ENCODE measurements at places on chromosomes 16 and 17.

DNA sequence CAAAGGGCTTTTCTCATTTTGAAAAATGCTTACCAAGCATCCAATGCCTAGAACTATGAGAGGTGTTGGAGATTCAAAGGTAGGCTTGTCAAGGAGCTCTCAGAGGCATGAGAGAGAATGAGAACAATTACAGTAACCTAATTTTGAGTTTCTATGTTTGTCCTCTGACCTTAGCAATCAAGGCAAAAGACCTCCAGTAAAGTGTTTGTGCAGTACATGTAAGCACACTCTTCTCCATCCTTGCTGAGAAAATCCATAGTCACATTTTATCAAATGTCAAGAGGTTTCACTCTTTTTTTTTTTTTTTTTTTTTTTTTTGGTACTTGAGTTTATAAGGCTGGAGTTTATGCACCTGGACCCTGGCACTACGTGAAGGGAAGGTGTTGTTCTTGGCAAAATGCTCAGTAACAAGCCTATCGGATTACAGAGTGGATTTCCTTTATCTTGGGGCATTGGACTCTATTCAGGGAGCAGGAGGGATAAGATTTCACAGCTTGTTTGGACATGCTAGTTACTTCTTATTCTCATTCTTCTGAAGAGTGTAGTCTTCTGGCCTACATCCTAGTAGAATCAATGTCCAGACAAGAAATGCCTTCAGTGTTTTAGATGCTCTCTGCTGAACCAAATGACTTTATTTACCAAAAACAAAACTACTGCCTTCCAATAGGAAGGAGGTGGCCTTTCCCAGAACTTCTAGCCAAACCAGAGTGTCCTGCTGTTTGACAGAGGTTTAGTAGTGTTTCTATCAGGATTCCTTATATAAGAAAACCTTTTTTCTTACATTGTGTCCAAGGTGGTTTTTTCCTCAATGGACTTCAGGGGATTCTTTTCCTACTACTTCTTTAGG is 21.9 kb downstream of the KCNJ2 start:
- no peak for DNase-seq

DNA sequence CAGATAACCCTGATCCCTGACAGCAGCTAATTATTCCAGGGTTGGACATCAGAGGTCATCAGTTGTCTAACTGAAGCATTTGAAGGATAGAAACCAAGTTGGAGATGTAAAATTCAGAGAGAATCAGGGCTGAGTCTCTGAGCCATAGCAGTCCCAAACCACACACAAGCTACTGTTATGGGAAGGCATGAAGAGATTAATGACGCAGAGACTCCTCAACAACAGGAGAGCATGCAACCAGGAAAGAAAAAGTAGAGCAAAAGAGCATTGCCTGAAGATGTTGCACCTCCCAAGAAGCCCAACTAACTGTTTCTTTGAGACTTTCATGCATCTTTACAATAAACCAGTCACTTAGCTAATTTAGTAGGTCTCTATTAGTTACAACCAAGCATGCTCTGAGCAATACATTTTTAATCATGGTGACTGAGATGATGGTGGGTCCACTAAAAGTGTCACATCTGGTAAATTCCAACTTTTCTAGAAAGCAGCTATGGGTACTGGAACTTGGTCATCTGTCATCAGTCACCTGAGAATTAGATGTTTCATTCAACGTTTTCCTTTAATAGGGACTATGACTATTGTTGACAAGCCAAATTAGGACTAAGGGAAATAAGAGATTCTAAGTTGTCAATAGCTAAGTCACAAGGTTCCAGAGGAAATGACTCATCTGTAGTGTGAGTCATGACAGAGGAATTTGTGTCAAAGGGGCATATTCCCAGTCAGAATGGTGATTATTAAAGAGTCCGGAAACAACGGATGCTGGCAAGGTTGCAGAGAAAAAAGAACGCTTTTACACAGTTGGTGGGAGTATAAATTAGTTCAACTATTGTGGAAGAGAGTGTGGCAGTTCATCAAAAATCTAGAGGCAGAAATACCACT is 239.8 kb downstream of the CHD9NB start:
- no peak for DNase-seq

GRCh38 chr17:83079766-83080578 is 563 bp downstream of the METRNL start:
- no peak for DNase-seq

GRCh38 chr17:76238847-76239537 is 1.3 kb downstream of the RNF157 start:
- no peak for DNase-seq

DNA sequence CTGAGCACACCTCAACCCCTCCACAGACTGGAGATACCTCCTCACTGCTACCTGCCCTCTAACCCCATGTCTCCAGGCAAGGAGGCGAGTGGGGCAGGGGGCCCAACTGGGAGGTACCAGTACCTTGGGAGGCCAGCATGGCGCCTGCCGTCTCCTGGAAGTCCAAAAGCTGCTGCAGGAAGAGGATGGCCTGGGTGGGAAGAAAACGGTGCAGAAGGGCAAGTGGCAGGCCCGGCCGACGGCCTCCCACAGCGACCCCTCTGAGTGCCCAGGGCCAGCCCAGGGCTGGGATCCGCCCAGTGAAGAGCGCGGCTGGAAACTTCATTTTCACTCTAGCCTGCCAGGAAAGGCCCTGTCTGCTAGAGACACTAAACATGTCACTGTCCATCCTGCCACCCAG is 8.5 kb downstream of the ZACN start:
- no peak for DNase-seq

DNA sequence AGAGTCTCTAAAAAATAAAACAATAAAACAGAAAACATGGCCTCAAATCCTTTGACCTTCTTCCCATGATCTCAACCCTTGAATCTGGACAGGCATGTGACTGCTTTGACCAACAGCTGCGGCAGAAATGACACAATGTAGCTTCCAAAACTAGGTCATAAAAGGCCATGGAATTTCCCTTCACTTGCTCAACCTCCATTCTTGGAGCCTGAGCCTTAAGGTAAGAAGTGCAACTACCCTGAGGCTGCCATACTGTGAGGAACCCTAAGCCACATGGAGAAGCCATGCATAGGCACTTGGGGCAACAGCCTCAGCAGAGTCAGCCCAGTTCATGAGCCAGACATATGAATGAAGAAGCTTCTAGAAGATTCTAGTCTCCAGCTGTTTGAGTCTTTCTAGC is 75.7 kb upstream of the BRD7 start:
- DNase-seq = no peak

GRCh38 chr16:71479420-71479819 is 9.7 kb downstream of the ZNF19 start:
- peak; percentile 34 for DNase-seq

GRCh38 chr16:79754081-79754480 is 153.5 kb upstream of the MAF start:
- no peak for DNase-seq

- DNase-seq = no peak
These were observed 1568.1 kb upstream of the GOT2 start for GRCh38 chr16:60302261-60302660.

DNA sequence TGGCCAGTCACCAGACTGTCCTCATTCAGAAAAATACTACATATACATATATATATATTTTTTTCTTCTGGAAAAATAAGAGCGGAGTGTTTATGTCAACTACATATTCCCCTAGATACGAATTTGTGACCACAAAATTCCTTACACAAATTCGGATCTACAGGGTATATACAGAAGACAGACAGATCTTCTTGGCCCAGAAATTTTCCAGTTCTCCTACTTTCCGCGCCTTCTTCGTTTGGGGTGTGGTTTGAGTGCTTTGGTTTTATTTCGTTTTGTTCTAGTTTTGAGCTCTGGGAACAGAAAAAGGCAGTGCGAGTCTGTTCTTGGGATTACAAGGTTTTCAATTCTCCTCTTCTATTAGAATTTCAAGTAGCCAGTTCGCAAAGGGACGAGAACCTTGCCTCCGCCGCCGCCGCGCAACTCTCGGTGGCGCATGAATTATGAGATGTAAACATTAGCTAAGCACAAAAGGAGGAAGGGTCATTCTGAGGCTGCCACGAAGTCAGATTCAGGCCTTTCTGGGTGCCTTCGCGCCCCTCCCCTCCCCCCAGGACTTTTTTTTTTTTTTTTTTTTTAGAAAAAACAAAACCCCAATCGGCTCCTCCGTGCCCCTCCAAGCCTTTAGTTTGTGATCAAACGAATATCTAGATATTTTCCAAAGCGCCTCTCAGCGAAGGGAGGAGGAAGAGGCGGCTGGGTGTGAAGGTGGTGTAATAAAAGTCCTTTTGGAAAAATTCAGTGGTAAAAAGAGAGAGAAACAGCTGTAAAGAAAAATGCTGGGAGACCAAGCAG is 1.8 kb upstream of the HOXB4 start:
- DNase-seq = no peak

DNA sequence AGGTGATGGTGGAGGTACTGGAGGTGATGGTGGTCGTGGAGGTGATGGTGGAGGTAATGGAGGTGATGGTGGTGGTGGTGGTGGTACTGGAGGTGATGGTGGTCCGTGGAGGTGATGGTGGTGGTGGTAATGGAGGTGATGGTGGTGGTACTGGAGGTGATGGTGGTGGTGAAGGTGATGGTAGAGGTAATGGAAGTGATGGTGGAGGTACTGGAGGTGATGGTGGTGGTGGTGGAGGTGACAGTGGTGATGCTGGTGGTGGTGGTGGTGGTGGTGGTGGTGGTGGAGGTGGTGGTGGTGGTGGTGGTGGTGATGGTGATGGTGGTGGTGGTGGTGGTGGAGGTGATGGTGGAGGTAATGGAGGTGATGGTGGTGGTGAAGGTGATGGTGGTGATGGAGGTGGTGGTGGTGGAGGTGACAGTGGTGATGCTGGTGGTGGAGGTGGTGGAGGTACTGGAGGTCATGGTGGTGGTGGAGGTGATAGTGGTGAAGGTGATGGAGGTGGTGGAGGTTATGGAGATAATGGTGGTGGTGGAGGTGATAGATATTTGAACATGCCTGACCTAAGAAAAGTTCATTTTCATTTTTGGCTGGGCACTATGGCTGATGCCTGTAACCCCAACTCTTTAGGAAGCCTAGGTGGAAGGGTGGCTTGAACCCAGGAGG is 55.0 kb downstream of the RNF213 start:
- no peak for DNase-seq

DNA sequence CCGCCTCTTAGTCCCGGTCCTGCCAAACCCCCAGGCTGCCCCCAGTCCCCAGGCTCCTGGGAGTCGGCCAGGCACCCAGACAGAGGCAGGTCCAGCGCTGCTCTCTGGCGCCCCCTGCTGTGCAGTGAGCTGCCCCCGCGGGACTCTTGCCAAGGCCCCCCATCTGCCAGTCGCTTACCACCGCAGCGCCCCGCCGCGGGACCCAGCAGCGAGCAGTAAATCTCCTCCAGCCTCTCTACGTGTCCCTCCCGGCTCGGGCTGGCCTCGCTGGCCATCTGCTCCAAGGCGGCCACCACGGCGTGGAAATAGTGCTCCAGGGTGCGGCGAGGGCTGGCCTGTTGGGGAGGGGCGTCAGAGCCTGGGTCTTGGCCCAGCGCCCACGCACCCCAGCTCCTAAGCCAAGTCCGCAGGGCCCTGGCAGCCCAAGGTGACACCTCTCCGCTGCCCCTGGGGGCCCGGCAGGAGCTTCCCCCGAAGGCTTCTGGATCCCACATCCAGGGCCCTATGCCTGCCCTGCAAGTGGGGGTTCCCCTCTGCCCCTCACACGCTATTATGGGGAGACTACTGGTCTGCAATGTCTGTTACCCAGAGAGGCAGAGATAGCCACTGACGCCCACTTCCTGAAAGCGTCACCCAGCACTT is 33.7 kb upstream of the MFSD6L start:
- DNase-seq = peak; percentile 87

- DNase-seq = peak; percentile 83
These were observed 748 bp upstream of the CMTM3 start for GRCh38 chr16:66603537-66604375.

- DNase-seq = peak; percentile 18
These were observed 242.0 kb upstream of the RBFOX1 start for GRCh38 chr16:7090628-7091115.

DNA sequence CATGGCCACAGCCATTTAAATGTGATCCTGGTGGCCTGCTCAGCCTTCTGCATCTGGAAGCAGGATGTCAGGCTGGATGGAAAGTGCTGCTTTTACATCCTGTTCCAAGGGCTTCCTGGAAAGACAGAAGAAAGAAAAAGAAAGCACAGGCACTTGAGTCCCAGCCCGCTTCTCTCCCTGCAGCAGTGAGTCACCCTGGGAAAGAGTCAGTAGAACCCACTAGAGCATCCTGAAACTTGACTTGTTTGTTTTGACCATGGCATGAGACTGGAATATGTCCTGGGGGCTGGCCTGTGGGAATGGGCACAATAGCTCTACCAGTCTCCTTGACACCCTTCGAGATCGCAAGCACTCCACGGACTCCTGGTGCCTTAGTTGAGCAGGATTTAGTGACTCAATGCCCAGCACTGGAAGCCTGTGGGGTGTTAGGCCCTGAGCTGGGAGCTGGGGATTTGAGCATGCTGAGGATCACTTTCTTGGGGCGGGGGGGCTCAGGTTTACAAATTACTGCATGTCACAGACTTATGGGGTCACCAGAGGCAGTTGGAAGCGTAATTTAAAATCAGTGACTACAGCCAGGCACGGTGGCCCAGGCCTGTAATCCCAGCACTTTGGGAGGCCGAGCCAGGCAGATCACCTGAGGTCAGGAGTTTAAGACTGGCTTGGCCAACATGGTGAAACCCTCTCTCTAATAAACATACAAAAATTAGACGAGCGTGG is 22.1 kb upstream of the GNA13 start:
- no peak for DNase-seq

DNA sequence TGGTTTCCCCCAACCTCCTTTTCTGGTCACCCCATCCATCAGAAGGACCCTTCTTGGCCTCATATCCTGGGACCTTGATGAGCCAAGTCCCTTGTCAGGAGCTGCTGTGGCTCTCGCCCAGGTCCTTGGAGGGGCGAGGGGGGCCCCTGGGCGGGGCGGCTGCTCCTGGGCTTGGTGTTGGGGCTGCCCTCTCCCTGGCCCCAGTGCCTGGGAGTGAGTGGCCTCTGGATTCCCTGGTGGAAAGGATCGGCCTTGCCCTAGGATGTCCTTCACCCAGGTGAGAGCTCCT is 6.2 kb upstream of the NOTUM start:
- no peak for DNase-seq

- DNase-seq = no peak
These were observed 101.0 kb downstream of the METRNL start for GRCh38 chr17:83180264-83180995.

DNA sequence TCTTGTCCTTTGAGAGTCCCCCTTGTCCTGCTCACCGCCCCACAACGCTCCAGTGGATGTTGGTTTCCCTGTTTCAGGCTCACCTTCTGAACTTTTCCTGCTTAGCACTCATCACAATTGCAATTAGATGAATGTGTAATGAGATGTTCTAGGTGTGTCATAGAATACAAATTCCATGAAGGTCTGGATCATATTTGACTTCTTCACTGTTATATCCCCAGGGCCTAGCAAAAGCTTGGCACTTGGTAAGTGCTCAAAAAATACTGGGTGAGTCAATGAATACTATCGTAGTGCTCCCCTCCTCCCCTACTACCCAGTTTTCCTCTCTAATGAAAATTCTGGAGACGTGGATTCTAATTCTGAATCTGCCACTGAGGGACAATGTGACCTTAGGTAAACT is 33.1 kb downstream of the DNAH3 start:
- DNase-seq = no peak
